ENCODE measurements at places on chromosomes 1 and 21.

DNA sequence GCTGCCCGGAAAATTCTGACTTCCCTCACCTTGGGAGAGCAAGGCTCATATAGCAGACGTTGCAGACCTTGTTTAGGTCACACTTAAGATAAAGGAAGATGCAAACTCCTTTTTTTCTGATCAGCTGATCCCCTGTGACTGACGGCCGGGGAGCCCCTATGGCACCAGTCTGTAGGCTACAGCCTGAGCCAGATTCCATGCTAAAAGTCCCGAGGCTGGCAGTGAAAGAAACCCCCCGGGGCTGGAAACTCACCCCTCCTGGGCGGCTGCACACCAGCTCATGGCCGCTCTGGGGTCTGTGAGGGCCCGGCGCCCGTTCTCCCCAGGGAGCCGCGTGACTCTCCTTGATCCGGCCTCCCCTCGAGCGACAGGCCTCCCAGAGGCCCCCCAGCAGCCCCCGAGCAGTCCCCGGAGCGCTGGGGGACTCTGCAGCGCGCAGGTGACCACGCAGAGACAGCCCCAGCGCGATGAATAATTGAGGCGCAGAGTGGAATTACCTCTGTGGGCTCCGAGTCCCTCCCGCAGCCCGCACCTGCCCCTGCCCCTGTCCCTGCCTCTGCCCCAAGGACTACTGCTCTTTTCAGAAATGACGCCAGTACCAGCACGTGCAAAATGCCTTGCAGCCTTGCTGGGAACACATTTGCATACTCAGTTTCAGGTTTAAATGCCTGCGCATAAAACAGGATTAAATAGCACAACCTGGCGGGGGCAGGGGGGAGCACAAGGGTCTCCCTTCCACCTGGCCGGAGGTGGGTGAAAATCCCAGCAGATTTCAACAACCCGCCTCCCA is 62.6 kb upstream of the CLDN14 start:
- DNase-seq: no peak

- DNase-seq: no peak
Measured at GRCh38 chr21:29477347-29477746, 178.6 kb downstream of the BACH1 start.

- DNase-seq: no peak
Measured at GRCh38 chr1:147504801-147505311, 36.4 kb upstream of the BCL9 start.

DNA sequence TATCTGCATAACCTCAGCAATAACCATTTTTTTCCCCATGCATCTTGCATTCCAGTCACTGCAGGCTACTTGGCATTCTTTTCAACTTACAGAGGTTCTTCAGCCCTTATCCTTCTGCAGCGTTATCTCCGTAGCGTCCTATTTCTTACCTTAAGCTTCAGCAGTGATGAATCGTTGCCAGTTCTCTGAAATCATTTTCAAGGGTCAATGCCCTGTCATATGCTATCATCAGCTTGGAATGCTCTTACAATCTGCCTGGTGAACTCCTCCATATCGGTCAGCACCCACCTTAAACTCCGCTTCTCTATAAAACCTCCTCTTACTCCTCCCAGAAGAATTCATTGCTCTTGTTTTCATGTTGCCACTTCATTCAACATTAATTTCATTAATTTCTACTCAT is 105.1 kb upstream of the DPH5 start:
- DNase-seq: no peak

- DNase-seq: no peak
Measured at GRCh38 chr1:190168893-190169280, 308.8 kb downstream of the BRINP3 start.

DNA sequence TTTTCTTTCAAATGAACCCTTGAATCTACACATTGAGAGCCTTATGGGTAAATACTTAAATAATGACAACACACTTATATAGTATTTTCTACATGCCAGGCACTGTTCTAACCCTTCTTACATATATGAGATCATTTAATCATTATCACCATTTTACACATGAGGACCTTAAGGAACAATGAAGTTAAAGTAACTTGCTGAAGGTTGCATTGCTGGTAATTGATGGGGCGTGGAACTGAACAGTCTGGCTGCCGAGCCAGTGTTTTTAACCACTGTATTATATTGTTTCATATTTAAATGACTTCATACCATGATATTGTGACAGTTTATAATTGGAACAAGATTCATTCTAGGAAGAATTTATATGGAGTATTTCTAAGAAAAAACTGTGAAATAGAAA is 111.9 kb upstream of the TENT5C start:
- no peak for DNase-seq

DNA sequence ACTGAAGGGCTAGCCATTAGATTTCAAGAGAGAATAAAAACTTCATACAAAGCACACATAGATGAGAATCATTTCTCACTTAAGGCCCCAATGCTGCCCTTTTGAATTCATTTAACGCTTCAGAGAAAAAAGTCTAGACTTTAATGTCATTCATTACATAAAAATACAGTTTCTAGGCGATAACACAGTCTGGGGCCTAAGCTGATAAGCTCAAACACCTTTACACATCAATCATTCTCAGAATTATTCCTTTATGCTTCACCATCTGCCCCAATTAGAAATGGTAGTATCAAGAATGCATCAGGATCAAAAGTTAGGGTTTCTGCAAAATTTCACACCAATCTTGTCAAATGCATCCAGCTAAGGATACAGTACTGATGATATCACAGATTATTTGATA is 100.1 kb upstream of the HP1BP3 start:
- no peak for DNase-seq

GRCh38 chr1:55669293-55669692 is 454.1 kb upstream of the USP24 start:
- DNase-seq: no peak

- DNase-seq: no peak
Measured at GRCh38 chr1:2300851-2301606, 72.9 kb downstream of the SKI start.

- DNase-seq: no peak
Measured at GRCh38 chr1:163013826-163014600, 55.1 kb upstream of the RGS4 start.

DNA sequence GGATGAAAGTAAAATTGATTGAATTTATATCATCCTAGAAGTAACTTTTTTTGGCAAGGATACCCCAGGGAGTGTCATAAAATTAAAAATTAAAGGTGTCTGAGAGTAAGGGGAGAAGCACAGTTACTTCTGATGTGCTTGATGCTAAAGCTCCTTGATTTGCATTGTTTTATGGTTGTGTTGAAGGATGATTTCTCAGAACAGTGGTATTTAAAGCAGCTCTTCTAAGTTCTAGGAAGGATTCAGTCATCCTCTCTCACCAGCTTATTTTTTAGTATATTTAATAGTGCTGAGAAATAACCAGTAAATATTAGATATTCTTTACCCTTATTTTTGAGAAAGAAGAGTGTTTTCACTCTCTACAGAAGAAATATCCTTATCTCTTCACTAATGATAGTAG is 93.0 kb downstream of the FGGY start:
- no peak for DNase-seq

DNA sequence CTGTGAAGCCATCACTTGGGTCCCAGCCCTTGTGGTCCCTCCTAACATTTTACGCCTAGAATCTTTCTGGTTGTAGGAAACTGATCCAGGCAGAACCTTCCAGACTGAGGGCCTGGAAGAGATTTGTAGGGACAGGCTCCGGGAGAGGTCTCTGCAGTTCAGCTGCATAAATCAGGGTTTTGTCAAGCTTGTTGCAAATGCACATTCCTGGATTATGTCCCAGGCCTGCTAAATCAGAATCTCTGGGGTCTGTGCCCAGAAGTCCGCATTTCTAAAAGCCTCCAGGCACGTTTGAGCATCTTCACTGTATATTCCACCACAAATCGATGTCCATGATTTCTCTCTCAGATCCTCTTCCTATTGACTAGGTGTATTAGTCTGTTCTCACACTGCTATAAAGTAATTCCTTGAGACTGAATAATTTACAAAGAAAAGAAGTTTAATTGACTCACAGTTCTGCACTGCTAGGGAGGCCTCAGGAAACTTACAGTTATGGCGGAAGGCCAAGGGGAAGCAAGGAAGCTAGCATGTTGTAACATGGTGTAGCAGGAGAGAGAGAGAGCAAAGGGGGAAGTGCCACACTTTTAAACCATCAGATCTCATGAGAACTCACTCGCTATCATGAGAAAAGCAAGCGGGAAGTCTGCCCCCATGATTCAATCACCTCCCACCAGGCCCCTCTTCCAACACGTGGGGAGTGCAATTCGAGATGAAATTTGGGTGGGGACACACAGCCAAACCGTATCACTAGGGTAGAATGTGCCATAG is 1.2 kb upstream of the FHAD1 start:
- no peak for DNase-seq

DNA sequence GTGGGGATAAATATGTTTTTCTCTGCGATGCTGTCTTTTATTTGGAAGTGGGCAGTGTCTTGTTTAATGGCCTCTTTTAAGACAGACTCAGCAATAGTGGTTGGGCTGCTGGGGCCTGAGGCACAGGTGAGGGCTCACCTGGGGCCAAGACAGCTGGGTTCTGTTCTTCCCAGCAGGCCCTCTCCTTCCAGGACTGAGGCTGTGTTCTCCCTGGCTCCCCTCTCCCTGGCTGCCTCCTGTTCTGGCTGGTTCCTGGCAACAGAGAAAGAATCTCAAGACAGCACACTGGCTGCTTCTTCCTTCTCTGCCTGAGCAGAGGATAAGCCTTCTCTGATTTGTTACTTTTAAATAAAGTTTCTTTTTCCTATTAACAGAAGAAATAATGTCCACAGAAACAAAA is 7.4 kb upstream of the GRHL3 start:
- no peak for DNase-seq

GRCh38 chr1:99139876-99140275 is 124.4 kb upstream of the PLPPR4 start:
- no peak for DNase-seq

GRCh38 chr1:36446271-36446670 is 4.0 kb downstream of the OSCP1 start:
- no peak for DNase-seq

DNA sequence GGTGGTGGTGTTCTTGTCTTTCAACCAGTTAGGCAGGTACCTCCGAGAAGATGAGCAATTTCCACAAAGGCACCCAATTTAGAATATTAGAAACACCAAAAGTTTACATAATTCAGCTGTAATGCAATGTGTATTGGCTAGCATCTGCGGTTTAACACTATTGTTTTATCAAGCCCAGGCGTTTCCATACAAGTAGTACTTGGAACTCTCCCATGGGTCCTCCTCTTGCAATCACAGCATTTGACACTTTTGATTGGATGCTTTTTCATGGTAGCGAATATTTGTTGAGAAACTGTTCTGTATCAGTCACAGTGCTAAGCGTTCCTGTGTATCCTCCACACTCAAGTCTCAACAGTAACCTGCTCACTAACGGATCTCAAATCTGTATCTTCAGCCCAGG is 20.1 kb upstream of the MAP1LC3C start:
- DNase-seq: no peak

- no peak for DNase-seq
Measured at GRCh38 chr1:212944229-212944901, 6.0 kb upstream of the VASH2 start.

- no peak for DNase-seq
Measured at GRCh38 chr1:223216074-223216473, 73.0 kb upstream of the TLR5 start.

- DNase-seq: peak; percentile 17
Measured at GRCh38 chr1:36136535-36136934, 11.5 kb upstream of the COL8A2 start.

- DNase-seq: no peak
Measured at GRCh38 chr21:44520326-44521300, 19.4 kb downstream of the KRTAP10-1 start.

GRCh38 chr21:23534850-23535249 is 2072.4 kb downstream of the MRPL39 start:
- no peak for DNase-seq

DNA sequence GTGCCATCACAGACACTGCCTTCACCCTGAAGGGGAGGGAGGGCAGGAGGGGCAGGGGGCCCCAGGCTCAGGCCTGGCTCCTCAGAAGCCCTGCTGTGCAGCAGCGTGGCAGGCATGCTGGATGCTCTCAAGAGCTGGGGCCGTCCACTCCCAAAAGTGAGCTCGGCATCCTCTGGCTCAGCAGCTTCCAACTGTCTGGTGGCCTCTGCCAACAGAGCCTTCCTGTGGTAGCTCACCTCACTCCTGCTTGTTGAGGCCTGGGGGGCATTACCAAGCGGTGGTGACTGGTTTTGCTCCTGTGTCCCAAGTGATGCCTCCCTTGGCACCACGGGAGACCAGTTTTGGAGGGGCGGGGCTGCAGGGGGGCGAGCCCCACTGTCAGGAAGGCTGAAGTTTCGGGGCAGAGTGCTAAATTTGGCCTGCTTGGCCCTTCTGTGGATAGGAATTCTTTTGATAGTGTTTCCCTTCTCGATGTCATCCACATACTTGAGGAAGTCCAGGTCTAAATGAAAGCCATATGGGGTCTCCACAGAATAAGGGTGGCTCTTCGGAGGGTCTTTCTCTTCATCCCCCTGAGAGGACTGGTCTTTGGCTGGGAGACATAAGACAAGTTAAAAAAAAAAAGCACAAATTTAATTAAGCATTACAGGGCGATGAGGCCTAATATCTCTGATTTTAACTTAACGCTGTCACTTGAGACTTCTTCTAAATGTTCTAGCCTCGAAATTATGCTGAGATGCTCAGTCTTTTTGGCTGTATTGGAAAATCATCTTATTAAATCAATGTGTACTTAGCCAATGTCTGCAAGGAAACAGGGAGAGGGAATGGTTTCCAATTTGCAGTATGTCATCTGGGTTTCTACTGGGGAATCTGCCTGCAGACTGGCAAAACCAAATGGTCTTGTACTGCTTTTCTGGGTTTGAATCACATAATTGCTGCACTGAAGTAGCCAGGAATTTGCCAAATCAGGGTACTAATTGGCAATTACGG is 44.4 kb downstream of the KANK4 start:
- DNase-seq: no peak

DNA sequence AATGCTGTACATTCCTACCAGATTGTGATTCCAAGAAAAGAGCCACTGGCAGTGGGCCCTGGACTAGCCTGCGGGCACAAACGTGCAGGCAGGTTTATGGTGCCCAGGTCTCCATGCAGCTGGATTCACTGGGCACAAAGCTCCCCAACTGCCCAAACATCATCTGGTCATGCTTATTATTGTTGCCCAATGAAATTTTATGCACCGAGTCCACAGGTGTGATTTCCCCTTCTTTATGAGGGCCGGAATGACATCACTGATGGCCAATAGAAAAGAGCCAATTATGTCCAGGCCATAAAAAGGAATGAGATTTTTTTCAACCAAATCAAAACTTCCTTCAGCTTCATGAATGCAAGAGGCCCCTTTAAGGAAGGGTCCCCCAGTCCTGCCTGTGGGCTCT is 66.2 kb downstream of the ERI3 start:
- no peak for DNase-seq

GRCh38 chr21:44773291-44773932 is 28.2 kb downstream of the UBE2G2 start:
- DNase-seq: no peak

DNA sequence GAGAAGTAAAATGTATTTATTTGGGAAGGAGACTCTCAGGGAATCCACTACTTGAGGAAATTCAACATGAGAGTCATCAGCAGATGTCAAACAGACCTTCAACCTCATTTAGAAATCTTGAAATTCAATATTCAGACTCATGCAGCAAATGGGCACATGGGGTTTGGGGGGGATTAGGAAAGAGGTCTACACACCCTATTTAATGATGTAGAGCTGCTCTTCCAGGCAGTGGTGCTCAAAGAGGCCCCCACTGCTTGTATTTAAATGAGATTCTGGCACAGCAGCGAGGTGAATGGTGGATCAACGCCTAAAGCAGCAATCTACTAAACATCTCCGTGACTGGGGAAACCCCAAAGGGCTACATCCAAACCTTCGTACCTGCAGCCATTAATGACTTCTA is 213.2 kb upstream of the C8B start:
- DNase-seq: no peak

- DNase-seq: no peak
Measured at GRCh38 chr1:153805886-153806719, 30.9 kb downstream of the SLC27A3 start.
